ENCODE measurements at places on chromosomes 5 and 9.

GRCh38 chr9:122464633-122465567, 12.8 kb downstream of the OR1J1 start:
- peak; percentile 87 for DNase-seq

- no peak for DNase-seq
Observed at GRCh38 chr9:65449423-65449822, 164.4 kb upstream of the FOXD4L5 start.

DNA sequence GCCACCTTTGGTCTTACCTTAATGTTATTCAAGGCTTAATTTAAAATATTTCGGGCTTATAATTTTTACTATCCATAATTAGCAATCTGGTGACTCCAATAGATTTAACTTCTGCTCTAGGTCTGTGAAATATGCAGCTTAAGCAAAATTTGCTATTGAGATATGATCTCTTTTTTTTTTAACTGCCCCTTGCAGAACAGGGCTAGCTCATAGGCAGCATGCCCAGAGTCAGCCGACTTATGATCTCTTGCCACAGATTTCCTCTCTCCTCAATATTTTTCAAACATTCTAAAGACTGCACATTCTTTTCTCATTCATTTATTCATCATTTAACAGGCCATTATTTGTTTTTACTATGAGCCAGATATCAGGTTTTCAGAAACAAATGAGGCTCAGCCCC, 4.5 kb downstream of the TTC23L start:
- DNase-seq: no peak

GRCh38 chr5:134007581-134008265, 2.9 kb upstream of the VDAC1 start:
- no peak for DNase-seq

DNA sequence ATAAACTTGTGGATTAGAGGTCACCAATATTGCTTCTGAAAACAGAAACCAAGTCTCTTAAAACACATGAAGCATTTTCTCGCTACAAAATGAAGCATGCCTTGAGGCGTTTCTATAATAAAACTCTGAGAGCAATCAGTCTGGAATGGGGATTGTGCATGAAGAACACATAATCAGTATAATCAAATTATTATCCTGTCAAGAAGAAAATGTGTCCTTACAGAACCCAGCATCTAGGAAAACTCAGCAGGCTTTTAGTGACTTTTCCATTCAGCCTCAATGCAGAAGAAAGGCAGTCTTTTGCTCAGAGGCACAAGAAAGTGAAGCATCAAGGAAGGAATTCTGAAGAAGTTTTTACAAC, 121.9 kb downstream of the CDH18 start:
- DNase-seq: no peak

DNA sequence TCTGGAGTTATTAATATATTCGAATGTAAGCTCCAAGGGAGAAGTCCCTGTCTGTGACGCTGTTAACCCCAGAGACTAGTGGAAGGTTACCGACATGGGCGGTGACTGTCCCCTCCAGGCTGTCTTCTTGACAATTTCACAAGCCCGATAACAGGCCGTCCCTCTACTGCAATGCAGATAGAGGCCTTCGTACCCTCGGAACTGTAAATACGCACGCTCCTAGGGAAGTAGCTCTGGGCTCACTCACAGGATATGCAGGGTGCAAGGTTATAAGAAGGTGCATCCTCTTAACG, 680 bp upstream of the RFK start:
- DNase-seq: no peak

- DNase-seq: no peak
Observed at GRCh38 chr9:4464911-4465513, 25.3 kb upstream of the SLC1A1 start.

- no peak for DNase-seq
Observed at GRCh38 chr5:102547141-102548035, 48.6 kb upstream of the SLCO6A1 start.

- no peak for DNase-seq
Observed at GRCh38 chr5:2185646-2186471, 303.1 kb upstream of the IRX4 start.

DNA sequence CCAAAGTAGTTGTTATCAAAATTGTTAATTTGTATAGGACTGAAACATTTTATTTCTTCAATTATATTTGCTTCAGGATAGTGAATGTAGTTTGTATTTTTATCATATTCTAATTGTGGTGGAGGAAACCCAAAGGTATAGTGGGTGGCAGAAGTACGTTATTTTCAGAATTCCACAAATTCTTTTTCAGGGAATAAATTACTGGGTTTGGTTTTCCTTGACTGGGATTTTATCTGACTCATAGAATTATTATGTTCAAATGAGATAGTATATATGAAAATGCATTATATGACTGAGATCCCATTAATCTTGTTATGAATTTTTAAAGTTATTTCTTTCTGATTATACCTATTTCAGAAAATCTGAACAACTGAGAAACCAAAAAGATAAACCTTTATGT, 73.7 kb downstream of the VPS13A start:
- no peak for DNase-seq

DNA sequence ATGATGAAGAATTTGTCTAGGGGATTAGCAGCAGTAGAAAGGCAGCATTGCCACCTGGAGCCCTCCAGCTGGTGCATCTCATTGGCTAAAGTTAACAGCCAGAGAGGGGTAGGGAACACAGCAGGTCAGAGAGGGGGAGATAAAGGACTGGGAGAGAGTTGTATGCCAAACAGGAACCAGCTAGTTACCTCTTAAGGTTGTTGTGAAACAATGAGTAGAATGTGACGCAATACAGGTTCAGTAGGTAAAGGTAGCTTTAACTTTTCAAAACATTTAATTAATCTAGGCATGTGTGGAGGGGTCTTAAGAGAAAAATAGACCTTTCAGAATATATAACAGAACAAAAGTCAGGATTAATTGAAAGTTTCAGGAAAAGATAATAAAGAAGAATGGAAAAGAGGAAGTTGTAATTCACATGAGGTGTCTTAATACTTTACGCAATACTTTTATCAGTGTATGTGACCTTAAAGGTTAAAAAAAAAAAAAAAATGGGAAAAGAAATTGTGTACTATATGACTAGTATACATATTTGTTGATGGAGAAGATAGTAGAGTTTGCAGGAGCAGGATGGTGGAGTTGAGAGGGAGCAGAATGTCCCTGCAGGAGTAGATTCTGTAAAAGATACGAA, 14.3 kb downstream of the FBXO38 start:
- no peak for DNase-seq

- DNase-seq: peak; percentile 71
Observed at GRCh38 chr9:13209498-13209897, 70.0 kb downstream of the MPDZ start.

DNA sequence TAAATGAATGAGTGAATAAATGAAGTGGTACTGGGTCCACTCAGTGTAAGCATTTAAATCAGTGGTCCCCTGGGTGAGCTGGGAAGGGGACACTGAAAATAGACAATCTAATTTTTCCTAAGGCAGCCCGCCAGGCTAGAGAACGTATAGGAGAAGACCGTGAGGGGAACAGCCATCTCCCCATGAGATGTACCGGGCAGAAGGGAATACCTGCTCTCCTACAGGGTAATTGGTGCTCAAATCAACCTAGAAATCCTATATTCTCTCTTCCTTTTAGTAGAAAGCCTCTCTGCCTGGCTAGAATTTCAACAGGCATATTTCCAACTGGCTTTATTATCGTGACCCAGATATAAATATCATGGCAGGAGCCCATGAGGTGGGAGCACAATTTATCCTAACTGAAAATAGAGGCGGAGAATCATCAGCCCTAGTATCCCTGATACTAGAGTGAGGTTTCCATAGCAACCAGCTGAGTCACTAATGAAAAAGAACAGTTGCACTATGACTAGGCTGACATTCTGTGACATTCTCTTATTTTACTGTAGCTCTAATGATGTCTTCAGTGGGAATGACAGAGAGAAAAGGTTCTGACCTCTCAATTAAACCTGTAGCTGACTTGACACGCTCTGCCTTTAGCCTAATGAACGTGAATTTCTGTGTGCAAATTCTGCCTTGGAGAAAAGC, 96.5 kb upstream of the CAST start:
- DNase-seq: no peak

- no peak for DNase-seq
Observed at GRCh38 chr9:109499631-109500410, 1.7 kb upstream of the PTPN3 start.

GRCh38 chr9:27586304-27586703, 13.0 kb upstream of the C9orf72 start:
- DNase-seq: no peak

DNA sequence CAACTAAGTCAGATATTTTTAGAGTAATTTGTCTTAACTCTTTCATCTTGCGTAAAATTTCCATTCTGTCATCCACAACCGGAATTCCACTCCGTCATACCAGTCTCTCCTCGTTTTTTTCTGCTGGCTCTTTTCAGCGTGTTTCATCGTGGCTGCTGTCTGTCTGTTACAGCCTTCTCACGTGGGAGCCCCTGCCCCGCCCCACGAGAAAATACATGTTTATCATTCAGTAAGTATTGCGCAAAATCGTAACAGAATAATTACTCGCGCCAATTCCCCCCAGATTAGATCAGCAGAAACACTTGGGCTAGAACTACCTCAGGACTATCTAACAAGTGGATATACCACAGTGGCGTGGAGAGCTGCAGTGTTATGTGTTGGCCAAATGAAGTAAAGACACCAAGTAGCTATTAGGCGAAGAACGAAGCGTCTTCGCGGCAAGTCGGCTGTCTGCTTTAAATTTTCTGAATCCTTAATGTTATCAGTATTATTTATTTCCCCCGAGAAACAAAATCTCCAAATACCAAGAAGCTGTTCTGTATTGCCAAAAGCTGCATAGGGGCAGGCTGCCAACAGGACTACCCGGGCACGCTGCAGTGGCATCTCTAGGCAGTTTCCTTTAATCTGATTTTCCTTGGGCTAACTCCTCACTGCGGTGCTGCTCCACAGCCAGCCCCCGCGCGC, 566 bp upstream of the FOCAD start:
- peak; percentile 56 for DNase-seq

GRCh38 chr5:125501396-125501795, 755.0 kb upstream of the ZNF608 start:
- DNase-seq: no peak

DNA sequence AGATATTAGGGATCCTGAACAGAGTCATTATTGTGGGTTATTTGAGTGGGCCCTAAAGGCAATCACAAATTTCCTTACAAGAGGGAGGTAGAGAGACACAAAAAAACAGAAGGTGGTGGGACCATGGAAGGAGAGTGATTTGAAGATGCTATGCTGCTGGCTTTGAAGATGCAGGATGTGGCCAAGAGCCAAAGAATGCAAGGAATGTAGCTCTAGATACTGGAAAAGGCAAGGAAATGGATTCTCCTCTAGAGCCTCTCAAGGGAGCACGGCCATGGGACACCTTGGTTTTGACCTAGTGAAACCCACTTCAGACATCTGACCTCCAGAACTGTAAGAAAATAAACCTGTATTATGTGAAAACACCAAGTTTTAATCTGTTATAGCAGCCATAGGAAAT, 53.8 kb downstream of the TTC39B start:
- DNase-seq: no peak

- DNase-seq: no peak
Observed at GRCh38 chr5:1901983-1902382, 19.3 kb upstream of the IRX4 start.

DNA sequence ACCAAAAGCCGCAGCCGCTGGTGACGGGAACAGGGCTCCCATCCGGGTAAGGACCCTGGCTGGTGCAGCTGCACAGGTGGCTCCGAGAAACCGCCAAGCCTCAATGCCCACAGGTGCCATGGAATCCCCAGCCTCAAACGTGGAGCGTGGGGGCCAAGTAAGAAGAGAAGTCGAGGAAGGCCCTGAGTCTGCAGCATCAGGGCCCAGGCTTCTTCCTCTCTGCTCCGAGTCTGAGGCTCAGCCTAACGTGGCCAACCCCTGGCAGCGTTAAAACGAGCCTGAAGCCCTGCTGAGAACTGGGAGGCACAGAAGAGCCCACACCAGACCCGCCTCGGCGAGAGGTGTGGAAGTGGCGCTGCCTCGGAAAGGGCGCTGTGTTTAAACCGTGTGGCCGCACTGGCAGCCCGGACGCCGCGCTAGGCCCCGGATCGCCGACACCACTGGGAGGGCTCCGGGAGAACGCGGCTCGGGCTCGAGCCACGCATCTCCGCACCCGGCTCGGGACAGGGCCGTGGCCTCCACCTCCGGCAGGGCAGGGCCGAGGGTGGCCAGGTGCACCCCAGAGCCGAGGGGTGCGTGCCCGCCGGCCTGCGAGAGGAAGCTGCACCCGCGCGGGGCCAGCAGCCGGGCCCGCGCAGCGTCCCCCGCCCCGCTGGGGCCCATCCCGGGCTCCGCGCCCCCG, 730 bp downstream of the ZMYND19 start:
- DNase-seq: no peak

GRCh38 chr5:176647843-176648473, 674 bp downstream of the TSPAN17 start:
- DNase-seq: no peak

- DNase-seq: no peak
Observed at GRCh38 chr5:172695232-172696054, 54.4 kb downstream of the NEURL1B start.

DNA sequence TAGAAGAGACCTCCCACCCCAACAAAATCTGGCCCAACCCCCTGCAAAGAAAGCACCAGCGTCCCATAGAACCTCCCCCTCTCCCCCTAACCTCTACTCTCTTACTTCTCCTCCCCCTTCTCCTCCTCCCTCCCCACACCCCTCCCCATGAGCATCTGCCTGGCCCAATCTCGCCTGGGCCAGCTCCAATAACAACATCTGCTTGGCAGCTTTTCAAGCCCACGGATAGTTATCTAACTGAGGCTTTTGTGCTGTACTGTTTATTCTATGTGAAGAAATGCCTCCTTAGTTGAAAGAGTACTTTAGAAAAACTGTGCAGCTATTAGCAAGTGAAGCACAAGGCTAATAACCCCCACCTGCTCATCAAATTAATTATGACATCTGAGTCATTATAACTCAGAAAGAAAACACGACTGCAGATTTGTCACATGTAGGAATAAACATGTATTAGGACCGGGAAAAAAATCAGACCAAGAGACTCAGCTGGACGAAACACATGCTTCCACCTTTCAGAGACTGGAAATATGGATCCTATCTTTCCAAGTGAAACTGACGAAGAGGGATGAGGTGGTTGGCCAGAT, 42.8 kb downstream of the NFIB start:
- peak; percentile 48 for DNase-seq

DNA sequence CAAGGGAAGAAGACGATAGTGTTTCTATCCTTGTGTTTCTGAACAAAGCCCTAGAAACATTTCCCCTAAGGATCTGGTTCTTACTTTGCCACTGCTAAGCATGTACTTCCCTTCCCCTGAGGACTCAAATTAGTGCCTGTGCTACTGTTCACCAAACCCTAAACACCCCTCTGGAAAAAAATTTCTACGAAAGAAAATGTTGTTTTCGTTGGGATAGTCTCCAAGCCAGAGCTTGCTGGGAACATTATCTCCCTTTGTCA, 294.6 kb downstream of the BNC2 start:
- DNase-seq: no peak
